Parietal lobe (tissue), 2 donors: ENCODE measurements at places on chromosomes 3 and 15. TPM values are rescaled to one million over a fixed set of nuclear protein-coding genes. Genes with fewer than 3 reads are reported as not detected.

Gene LOXL1
- total RNA-seq, result 3.4 TPM

Gene CHST13
- not detected for total RNA-seq

Gene SHF
- 72.0 TPM for total RNA-seq

Gene FBXO40
- not detected for total RNA-seq

Gene ETV5
- total RNA-seq, result 51.6 TPM

Gene ALAS1
- 36.3 TPM for total RNA-seq

Gene SPTSSB
- total RNA-seq, result 4.1 TPM

Gene LDHAL6B
- not detected for total RNA-seq

Gene TICRR
- 6.6 TPM for total RNA-seq
